ENCODE measurements at places on chromosomes 5 and 9.

- no peak for DNase-seq
Measured at GRCh38 chr5:167819406-167819805, 472.0 kb upstream of the WWC1 start.

DNA sequence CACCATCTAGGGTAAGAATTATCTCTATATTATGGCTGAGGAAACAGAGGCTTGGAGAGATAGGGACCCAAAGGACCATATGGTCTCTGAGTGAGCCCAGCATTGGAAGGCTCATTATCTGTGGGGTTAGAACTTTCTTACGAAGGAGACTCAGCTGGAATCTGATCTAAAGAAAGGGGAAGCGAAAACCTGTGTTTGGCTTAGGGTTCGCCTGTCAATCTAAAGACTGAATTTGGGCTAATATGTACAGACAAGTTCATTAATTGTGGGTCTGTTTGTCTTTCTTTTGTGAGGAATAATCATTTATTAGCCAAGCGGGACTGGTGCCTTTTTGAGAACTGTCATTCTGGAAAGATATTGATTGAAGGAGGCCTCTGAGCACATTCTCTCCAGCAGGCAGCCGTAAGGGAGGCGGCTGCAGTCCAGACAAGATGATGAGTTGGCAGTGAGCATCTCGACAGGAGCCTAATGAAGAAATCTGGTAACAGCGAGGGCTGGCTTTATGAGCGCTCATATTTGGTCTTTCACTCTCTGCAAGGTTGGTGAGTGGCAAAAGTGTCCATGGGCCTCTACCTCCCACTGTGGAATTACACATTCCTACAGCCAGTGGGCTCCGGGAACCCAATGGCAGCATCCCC is 104.2 kb upstream of the GPR151 start:
- no peak for DNase-seq

DNA sequence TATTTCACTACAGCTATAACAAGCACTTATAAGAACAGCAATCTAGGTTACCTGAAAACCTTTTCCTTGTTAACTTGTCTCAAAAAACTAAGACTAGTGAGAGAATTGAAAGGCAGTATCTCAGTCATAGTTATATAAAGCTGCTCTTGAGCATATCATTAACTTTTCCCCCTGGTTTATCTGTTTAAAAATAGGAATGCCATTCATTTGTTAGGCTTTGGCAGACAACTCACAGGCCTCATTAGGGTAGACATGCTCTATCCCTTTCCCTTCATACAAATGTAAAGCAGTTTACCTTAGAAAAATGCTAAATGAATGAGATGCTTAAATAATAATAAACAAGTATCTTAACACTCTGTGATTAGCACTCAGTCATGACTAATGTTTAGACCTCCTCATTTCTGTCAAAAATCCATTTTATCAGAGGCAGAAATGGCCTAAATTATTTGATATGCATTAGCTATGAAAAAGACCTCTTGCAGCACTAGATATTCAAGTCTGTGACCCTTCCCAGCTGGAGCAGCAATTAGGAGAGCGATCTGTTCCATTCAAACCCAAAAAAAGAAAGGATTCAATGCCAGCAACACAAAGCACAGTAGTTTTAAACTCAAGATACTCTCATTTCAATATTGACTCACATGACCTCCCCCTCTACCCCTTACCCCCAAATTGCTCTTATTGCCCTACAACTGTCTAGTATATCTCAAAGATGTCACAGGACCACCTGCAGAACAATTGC is 1578.8 kb upstream of the WWC1 start:
- no peak for DNase-seq

GRCh38 chr5:73370640-73371583 is 77.7 kb downstream of the FOXD1 start:
- DNase-seq: no peak

GRCh38 chr9:92650839-92651621 is 18.9 kb downstream of the IPPK start:
- DNase-seq: no peak

- no peak for DNase-seq
Measured at GRCh38 chr5:124671193-124671592, 75.2 kb downstream of the ZNF608 start.

- no peak for DNase-seq
Measured at GRCh38 chr5:131974622-131974955, 29.1 kb upstream of the MEIKIN start.
